ENCODE measurements at places on chromosomes 2 and 18. TPM values are rescaled to one million over a fixed set of nuclear protein-coding genes. Genes with fewer than 3 reads are reported as not detected.

- DNase-seq = no peak
Observed at GRCh38 chr2:230085201-230085600, 16.5 kb upstream of the SLC16A14 start.

- DNase-seq = no peak
Observed at GRCh38 chr2:235605312-235606003, 111.6 kb downstream of the AGAP1 start.

DNA sequence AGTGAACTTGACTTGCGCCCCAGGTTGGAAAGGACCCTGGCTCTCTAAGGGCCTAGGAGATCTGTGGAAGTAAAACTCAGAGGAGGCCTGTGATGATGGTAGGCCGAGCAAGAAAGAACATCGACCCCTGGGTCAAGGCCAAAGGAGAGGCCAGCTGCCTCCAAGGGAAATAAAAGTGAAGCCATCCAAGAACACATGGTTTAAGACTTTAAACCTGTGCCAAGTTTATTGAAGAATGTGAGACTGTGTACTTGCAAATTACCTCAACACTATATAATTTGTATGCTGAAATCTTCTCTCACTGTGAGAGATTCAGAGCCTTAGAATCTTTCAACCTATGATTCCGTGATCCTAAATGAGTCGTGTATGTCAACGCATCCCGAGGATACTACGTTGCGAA, 40.7 kb upstream of the COBLL1 start:
- no peak for DNase-seq

- no peak for DNase-seq
Observed at GRCh38 chr2:60560734-60561644, 7.5 kb upstream of the BCL11A start.

GRCh38 chr2:224591220-224591619, 6.1 kb upstream of the CUL3 start:
- DNase-seq = no peak

DNA sequence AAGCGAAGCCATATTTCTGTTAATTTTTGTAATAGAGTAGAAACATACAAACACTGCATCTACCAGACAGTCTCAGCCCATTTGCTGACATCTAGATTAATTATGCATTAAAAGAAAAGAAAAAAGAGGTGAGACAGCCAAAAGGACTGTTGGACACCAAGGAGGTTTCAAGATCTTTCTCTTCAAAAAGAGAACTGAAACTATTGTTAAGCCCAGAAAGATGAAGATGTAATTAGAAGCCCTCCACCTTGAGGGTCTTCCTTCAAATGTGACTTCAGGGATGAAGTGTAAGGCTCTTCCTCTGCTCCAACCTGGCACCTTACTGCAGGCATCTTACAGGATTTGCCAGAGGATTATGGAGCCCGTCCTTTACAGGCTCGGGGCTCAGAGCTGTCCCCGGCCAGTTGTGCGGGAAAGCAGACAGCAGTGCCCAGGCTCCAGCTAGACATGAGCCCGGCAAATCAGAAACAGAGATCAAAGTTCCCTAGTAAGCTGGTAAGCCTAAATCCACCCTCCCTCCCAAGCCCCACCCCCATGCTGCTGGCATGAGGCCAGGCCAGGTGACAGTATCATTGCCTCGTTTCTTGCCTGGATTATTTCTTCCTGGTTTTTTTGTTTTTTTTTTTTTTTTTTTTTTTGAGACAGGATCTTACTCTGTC, 38.9 kb downstream of the ADI1 start:
- no peak for DNase-seq

GRCh38 chr18:79746730-79747129, 51.0 kb upstream of the KCNG2 start:
- no peak for DNase-seq

- DNase-seq = no peak
Observed at GRCh38 chr2:40668425-40668824, 216.5 kb upstream of the SLC8A1 start.

- DNase-seq = no peak
Observed at GRCh38 chr2:85852937-85853498, 35.8 kb downstream of the ST3GAL5 start.

DNA sequence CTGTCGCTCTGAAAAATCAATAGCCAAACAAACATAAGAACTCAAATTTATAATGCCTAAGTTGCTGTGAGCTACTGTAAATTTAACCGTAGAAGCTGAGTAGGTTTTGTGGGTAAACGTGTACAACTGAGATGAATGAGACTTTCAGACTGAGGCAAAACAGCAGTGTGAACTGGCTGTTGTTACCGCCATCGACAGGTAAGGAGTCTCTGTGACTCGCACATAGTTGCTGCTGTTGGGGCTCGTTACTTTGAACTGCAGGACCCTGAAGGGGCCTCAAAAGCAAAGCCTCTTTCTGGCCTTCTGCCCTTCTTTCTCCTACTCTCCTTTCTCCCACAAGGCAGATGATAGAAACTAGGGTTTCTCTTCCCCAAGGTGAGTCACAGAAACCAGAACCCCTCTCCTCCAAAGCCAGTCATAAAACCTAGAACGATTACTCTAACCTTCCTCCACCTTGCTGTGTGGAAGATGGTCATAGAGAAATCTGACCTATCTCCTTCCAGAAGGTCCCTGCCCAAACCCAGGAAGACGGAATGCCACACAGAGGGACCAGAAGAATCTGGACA, 101.2 kb downstream of the DLGAP1 start:
- no peak for DNase-seq

- DNase-seq = no peak
Observed at GRCh38 chr2:102051692-102052277, 60.0 kb downstream of the IL1R2 start.

DNA sequence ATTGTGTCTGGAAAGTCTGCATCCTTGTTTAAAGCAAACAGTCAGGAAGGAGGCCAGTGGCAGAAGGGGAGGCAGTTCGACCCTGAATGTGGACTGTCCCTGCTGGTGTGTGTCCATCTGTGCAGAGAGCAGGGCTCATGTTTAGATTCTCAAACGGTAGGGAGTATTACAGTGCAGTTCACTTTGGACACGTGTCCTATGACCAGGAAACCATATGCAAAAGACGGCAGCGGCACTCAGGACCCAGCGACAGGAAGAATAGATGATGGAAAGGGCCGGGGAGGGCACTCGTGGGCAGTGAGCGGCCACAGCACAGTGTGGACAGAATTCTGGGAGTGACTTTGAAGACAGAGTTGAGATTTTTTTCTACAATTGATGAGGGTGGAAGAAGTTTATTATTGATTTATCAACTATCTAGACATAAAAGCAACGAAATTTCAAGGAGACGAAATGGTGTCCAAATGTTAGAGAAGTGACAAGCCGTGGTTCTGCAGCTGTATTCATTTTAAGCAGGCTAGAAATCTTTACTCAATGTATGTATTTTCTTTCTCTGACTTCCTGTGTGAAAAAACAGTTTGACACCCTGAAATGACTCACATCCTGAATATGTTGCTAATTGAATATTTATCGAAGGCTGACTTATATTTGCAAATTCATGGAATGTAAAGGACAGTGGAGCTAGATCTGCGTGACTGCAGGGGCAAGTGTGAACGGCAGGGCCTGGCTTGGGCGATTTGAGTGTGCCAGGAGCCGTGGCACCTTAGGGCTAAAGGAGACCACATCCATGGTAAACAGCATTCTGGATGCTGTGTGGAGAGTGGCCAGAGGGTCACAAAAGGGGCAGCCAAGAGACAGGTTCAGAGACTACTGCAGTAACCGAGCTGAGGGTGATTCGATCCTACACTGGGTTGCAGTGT, 214.2 kb downstream of the PTGR3 start:
- no peak for DNase-seq

- DNase-seq = no peak
Observed at GRCh38 chr2:236180076-236180816, 12.1 kb upstream of the GBX2 start.

GRCh38 chr2:3099145-3099859, 278.3 kb downstream of the EIPR1 start:
- DNase-seq = no peak

DNA sequence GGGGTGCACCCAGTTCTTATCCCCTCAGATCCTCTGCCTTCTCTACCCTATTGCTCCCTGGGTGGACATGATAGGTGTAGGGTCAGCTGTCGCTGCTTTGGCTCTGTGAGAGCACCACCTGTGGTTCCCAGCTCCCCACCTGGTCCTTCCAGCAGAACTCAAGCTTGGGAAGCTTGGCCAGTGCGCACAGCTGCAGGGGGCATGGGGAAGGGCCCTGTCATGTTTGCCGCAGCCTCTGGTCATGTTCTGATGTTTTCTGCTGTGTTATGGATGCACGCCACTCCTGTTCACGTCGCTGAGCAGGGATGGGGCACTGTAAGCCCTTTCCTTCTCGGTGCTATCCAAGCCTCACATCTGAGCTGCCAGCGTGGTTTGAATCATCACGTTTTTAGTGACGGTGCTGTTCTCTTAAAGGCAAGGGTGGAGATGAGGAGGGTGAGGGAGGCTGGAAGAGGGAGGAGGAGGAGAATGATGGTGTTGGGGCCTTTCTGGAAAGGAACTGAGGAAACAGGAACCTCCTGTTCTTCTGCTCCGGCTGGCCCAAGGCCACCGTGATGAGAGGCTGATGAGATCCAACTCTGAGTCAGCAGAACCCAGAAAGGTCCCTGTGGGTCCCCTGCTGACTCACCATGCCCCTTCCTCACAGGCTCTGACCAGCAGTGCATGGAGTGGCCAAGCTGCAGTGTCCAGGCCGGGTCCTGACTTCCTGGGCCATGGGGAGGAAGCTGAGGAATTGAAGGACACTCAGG, 78.0 kb downstream of the LIPG start:
- DNase-seq = no peak

GRCh38 chr2:11710210-11710609, 36.2 kb upstream of the LPIN1 start:
- no peak for DNase-seq

Gene AOX1
- 1.5 TPM for total RNA-seq

Gene PTPRN
- total RNA-seq = 0.97 TPM

Gene ARHGEF33
- 0.38 TPM for total RNA-seq

Gene HADHB
- total RNA-seq = 532 TPM

Gene DES
- total RNA-seq = 21,230 TPM

Gene CACNB4
- total RNA-seq = 0.67 TPM

Gene NEU4
- not detected for total RNA-seq

Data from cardiac septum (tissue), 1 donor.